ENCODE measurements at places on chromosomes 11 and 22.

GRCh38 chr11:120667281-120667680 lies 155.7 kb downstream of the GRIK4 start:
- no peak for DNase-seq

DNA sequence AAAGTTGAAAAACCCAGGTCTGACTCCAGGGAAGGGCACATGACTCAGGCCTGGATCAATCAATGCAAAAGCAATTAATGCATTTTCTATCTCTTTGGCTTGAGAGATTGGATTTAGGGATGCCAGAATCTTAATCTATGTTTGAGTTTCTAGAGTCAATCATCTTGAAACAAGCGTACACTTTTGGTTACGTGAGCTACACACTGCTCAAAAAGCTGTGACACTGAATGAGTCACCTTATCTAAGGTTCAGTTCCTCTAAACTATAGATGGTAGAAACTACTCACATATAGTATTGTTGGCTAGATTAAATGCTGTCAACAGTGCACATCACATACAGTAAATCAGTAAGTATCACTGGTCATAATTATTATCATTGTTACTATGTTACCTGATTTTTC lies 24.2 kb downstream of the MRE11 start:
- no peak for DNase-seq

DNA sequence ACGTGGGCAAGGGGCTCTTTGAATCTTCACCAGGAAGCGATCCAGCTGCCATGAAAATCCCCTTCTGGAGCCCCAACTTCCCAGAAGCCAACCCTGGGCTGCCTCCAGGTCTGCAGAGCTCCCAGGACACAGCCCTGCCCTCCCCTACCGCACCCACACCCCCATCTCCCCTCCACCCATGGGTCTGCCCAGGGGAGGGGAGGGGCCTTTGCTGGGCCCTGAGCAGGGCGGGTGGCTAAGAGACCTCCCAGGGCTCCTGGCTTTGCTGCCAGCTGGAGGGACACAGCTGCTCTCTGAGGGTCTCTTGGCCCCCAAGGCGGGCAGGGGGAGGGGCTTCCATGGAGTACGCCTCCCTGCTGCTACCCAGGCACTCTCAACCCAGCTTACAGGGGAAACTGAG lies 64.1 kb downstream of the WNT7B start:
- no peak for DNase-seq

- no peak for DNase-seq
These were observed 52.4 kb downstream of the TRIOBP start for GRCh38 chr22:37749226-37749625.

DNA sequence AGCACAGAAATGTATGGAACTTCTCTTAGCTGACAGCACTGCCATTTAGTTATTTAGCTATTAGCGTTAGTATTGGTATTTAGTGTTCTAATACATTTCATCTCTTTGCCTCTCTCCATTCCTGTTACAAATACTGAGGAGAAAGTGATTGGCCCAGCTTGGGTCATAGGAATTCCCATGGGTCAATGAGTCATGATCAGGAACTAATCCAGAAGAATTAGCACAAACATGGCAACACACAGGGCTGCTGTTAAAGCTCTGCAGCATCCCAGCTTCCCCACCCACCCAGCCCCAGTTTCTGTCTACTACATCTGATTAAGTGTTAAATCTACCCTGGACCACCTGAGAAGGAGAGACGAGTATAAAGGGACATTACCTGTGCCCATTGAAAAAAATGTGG lies 36.1 kb downstream of the PDGFD start:
- no peak for DNase-seq

- DNase-seq, result no peak
These were observed 11.6 kb downstream of the PPFIBP2 start for GRCh38 chr11:7525424-7525823.

- no peak for DNase-seq
These were observed 61.5 kb upstream of the SLC25A18 start for GRCh38 chr22:17501679-17502285.

DNA sequence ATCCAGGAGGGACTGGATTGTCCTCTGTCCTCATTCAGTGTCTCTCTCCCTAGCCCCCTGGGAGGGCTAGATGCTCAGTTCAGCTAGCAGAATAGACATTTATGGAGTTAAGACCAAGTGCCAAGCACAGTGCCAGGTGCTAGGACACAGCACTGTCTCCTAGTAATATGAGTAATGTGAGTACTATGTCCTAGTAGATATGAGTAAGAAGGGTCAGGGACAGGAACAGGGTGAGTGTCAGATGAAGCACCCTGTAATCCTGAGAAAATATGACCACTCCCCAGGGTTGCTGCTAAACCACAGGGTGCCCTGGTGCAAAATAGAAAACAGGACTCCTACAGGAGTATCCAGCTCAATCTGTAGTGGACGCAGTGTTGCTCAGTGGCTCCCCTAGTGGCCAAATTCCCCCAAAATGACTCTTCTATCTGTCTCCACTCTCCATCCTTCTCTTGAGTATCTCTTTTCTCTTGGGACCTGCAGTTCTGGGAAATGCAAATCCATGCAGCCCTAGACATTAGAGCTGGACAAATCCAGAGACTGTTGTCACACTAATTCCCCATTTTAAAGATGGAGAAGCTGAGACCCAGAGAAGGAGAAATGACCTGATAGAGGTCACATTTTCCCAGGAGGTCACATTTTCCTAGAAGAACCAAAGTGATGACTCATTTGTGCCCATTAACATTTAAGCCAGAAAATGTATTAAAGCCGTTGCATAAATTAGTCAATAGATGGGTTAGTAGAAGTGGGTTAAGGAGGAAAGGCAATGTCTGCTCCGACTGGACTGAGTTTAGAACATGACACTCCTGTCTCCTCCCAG lies 214.3 kb downstream of the NXPE2 start:
- no peak for DNase-seq

GRCh38 chr11:69482322-69482721 lies 859 bp downstream of the LINC01488 start:
- DNase-seq, result no peak

DNA sequence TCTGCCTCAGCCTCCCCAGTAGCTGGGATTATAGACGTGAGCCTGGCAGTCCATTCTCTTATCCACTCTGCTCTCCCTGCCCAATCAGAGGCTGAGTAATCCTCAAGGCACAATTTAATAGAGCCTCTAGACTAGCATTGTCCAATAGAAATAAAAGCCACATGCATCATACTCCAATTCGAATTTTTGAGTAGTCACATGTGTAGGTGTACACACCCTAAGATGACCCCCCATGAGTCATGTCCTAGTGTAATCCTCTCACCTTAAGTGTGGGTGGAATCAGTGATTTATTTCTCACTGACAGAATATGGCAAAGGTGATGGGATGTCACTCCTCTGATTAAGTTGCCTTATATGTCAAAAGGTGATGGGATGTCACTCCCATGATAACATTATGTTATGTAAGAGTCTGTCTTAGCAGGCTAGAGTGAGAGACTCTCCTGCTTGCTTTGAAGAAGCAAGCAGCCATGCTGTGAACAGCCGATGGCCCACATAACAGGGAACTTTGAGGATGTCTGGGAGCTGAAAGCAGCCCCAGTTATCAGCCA lies 61.3 kb downstream of the MN1 start:
- no peak for DNase-seq

- DNase-seq, result no peak
These were observed 204.9 kb upstream of the PLET1 start for GRCh38 chr11:112465433-112466024.

GRCh38 chr11:2089536-2090165 lies 49.5 kb downstream of the IGF2 start:
- DNase-seq, result no peak

DNA sequence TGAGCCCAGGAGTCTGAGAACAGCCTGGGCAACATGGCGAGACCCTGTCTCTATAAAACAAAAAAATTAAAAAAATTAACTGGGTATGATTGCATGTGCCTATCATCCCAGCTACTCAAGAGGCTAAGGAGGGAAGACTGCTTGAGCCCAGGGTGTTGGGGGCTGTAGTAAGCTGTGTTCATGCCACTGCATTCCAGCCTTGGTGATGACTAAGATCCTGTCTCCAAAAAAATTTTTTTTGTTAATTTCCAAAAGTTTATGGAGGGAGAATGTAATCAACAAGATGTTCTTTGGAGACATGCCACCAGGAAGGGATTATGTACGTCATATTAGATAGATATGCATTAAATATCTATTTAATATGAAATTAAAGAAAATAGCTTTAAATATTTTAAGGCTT lies 267.5 kb downstream of the SBF2 start:
- no peak for DNase-seq

DNA sequence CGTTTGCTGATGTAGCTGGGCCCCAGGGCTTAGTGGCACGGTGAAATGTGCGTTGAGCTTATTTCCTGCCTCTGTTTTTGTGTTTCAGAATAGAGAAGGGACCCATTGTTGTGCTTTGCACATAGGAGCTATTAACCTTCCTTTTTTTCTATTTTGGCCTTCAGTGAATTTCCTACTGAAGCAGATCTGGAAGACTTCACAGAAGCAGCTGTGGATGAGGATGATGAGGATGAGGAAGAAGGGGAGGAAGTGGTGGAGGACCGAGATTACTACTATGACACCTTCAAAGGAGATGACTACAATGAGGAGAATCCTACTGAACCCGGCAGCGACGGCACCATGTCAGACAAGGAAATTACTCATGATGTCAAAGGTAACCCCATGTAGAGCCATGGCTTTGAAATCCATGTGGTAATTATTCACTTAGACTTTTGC lies 37.4 kb upstream of the ST14 start:
- no peak for DNase-seq

DNA sequence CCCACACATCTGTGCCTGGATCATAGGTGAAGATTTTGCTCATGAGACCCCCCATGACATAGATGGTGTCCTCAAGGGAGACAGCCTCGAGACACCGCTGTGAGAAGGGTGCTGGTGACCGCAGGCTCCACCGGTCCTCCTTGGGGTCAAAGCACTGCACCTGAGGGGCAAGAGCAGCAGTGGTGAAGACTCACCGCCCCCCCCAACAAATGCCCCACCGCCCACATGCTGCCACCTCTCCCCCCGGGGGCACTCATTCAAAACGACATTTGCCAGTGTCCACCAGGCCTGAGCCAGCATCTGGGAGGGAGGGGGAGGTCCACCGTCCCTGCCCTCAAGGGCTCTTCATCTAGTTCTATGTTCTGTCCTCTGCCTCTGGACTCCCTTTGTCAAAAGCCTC lies 9.3 kb downstream of the KLHL35 start:
- no peak for DNase-seq

GRCh38 chr22:24418786-24419474 lies 8.5 kb upstream of the ADORA2A start:
- DNase-seq, result no peak

- no peak for DNase-seq
These were observed 147.0 kb upstream of the API5 start for GRCh38 chr11:43164831-43165230.

GRCh38 chr11:66579017-66579606 lies 10.7 kb upstream of the CTSF start:
- peak; percentile 61 for DNase-seq

DNA sequence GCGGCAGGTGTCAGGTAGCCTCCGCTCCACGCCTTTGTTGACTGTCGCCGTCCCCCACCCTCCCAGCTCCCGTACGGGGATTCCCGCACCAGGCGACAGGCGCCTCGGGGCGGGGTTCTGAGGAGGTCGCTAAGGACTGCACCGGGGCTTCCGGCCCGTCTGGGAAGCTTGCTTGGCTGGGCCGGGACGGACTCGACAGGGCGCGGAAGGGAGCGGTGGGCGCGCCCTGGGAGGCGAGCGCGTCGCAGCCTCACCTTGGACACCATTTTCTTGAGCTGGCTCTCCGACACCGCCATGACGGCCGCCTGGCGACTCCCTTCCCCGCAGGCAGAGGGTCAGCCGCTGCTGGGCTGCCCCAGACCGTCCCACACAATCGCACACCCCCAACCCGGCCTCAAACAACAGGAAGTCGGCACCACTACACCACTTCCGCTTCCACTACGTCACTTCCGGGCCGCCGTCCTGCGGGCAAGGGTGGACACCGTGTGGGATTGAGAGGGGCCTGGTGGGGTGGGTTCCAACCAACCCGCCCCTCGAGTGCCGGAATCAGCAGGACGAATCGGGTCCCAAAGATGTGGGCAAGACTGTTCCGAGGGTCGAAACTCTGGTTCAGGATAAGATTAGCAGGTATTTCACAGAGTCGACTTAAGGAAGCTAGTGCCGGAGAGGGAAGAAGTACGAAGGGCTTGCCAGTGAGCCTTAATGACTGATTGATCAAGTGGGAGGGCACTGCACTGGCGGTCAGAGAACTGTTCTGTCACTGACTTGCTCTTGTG lies at the start of gene TSG101:
TSG101 (minus strand) TSS at position 422 of the 776 bp plus-strand sequence; CDS start at position 296, 126 bp downstream.
- peak; percentile 88 for DNase-seq

- DNase-seq, result no peak
These were observed 24.4 kb downstream of the UPB1 start for GRCh38 chr22:24519496-24519895.

DNA sequence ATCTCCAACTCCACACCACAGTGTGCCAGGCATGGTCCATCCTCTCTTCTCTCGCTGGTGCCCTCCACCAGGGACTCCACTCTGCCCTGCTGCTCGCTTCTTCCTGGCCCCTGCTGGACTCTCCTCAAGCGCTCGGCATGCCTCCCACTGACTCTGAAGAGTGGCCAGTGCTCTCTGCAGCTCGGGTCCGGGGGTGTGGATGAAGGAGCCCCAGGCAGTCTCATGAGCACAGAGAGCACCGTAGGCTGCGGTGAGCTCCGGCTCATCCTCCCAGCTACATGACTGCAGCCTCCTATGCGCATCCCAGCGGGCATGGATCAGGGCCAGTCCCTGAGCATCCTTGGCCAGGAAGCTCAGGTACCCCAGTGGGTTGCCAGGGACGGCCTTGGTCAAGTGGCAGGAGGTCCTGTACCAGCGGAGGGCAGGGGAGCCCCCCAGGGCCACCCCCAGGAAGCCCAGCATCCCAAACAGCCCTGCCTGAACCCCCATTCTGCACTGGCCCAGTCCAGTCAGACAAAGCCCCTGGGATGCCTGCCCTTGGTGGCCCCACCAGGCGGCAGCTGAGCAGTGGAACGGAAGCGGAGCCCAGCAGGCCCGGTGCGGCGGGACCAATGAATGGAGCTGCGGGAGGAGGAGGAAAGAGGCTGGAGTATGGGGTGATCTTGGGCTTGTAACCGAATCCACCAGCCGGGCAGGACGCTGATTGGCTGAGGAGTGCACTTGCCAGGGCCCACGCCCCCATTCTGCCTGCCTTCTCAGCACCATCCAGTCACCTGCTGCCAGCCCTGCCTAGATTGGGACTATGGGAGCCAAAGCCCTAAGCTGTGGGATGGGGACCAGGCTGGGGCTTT lies at the start of gene PLA2G3:
PLA2G3 (minus strand) TSS at position 643 of the 851 bp plus-strand sequence; CDS start at position 489, 154 bp downstream.
- no peak for DNase-seq

DNA sequence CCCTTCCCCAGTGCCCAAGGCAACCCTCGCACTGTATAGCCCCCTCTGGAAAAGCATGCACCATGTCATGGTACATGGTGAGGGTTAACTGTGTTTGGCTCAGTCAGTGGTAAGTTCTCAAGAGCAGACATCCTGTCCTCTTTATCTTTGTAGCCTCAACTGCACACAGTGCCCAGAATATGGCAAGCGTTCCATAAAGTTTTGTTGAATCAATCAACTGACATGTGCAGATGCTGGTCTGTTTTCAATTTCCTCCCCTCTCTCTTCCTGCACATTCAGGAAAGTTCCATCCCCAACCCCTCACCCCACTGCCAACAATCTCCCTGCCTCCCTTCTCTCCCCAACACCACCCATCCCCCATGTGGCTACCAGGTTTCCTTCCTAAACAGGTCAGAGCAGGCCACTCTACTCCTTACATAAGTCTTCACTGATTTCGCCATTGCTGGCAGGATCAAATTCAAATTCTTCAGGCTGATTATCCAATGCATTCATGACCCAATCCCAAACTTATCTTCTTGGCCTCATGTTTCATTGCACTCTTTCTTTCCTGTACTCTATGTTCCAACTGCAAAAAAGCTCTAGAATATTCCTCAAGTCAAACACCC lies 15.5 kb upstream of the TMPRSS5 start:
- DNase-seq, result no peak

- no peak for DNase-seq
These were observed 41.4 kb downstream of the RIC3 start for GRCh38 chr11:8127447-8127846.

Data from stimulated activated CD8-positive, alpha-beta memory T cell treated with anti-CD3 and anti-CD28 coated beads, Interleukin-7, amount 100 ng/mL, for 4 hours (primary cell).